ENCODE measurements at places on chromosomes 16 and 17.

DNA sequence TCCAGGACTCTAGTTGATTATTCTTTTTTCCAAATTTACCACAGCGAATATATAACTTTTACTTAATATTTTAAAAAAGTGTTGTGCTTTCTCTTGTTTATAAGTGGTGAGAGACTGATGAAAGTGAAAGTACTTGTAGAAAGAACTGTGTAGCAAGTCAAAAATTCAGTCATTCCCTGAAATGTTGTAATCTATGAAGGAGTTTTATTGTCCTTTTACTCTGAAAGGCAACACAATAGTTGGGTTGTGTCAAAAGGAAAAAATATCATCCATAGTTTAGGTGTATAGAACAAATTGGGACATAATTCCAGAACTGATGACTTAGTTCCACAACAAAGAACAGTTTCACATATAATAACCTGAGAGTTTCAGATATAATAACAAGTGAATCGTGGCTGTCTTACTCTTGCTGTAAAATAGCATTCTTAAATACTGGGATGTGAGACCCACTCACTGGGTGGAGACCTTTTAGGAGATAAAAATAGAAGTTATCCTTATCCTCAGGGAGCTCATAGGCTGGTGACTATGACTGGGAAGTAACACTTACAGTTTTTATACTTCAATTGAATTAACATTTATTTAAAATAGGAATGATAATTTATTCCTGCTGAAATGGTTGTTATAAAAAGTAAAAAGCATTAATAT is 20.6 kb downstream of the CYB5B start:
- no peak for DNase-seq

DNA sequence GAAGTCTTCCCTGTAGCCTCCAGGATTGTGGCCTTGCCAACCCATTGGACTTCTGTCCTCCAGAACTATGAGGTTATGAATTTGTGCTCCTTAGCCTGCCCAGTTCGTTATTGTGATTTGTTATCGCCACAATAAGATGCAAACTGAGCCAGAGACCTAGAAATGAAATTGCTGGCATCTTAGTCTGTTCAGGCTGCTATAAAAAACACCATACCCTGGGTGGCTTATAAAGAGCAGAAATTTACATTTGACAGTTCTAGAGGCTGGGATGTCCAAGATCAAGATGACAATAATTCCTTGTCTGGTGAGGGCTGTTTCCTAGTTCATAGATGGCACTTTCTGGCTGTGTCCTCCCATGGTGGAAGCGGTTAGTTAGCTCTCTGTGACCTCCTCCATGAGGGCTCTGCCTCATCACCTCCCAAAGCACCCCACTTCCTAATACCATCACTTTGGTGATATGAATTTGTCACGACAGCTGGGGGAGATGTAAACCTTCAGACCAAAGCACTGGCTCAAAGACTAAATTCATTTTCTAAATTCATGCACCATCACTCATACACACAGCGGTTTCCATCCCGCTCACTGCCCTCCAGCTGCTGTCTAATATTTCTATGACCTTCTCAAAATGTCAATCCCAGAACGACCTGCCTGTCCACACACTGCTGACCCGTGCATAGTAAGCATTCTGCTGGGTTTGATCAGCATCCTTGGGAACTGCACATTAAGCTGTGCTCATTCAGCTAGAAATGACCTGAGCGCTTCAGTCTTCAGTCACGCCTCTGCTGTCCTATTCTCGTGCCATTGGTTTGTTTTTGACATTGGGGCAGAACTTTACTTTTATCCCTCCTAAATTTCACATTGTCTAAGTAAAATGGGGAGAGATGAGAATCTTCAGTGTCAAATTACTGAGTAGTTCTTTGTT is 36.6 kb downstream of the GINS3 start:
- no peak for DNase-seq

GRCh38 chr17:72425794-72426168 is 305.0 kb downstream of the SOX9 start:
- no peak for DNase-seq

DNA sequence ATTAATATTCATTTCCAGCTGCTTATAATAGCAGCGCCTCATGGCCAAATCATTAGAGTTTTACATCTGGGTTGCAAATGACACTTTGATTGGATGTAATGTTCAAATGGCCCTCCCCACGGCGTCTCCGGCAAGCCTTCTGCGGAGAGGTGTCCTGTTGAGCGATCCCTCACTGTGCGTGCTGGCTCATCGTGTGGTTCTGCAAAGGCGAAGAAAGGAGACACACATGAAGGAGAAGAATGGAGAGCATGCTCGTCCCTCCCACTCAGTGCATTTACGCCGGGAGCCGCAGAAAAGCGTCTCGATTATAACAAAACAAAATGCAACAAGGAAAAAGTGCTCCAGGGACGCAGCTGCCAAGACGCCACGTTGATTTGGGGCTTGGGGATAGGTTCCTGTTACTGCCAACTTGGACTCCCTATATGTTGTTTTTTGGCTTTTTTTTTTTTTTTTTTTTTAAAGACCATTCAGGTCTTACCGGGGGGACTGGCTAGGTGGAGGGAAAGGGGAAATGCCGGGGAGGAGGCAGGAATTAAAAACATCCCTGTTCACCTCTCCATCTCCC is 117.6 kb downstream of the C16orf78 start:
- no peak for DNase-seq

- DNase-seq, result no peak
Observed at GRCh38 chr16:24920568-24920967, 74.8 kb downstream of the SLC5A11 start.

DNA sequence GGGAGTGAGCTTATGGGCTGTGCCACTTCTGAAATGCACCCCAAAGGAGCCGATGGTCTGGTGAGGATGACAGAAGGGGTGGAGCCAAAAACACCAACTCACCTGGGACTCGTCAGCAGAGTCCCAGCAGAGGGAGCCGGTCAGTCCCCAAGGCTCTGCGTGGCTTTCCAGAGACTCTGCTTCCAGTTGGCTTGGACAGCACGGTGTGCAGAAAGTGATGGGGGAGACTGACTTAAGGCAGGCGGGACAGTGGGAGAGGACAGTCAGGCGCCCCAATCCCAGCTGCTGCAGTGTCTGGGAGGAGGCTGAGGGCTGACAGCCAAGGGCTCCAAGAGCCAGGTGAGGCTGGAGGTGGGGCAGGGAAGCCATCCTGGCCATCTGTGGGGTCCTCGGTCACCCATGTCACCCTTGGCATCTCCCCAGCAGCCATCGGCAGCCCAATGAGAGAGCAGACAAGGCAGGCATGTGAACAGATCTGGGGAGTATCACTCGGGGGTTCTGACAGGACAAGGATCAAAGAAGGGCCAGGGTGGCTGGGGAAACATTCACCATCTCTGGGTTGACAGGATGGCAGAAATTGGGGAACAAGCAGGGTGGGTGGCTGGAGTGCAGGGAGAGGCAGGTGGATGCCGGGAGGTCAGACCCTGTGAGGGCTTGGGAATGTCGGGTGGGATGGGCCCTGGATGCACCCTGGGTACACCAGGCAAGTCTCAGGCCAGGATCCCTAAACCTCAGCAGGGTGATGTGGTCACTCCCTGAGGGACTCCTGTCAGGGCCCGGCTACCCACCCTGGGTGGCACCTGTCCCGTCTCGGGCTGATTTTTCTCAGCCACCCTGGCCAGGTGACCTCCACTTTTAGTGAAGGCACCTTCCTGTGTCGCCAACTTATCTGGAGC is 8.9 kb upstream of the KRTAP17-1 start:
- no peak for DNase-seq

DNA sequence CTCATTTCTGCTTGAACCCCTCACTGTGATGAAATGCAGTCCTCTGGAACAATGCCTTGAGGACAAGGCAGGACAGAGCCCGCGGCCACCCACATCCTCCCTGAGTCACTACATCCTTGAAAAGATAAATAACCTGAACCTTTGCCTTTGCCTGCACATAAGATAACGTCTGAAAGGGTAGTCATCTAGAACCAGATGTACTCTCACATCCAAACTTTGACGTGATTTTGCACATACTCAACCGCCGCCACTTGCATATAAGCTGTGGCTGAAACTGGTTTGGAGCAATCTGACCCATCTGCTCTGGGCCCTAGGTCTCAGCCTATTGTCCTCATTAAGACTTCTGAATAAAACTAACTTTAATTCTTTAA is 252.1 kb downstream of the PHKB start:
- no peak for DNase-seq

DNA sequence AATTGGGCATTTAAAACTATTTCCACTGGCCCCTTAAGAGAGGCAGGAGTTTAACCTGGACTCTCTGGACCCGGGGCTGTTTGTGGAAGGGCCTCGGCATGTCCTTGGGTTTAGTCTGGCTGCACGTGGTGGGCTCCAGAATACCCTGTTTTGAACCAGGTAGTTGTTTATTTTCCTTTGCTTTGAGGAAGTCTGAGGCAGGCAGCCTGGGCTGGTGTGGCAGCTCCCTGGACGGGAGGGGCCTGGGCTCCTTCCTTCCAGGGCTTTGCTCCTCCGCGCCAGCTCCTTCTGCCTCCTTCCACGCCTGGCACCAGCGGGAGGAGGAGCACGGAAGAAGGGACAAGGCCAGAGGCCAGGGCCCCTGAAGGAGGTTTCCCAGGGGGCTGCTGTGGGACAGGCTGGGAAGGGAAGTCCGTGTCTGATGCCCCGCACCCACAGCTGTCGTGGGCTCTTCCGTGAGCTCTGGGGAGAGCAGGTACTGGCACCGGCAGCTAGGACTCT is 15.5 kb downstream of the BANP start:
- no peak for DNase-seq

All from stimulated activated CD8-positive, alpha-beta memory T cell treated with anti-CD3 and anti-CD28 coated beads, Interleukin-4, amount 100 ng/mL, for 1 hour (primary cell).